Umbilical cord (tissue), 2 donors: ENCODE measurements at places on chromosomes 7 and 10. TPM values are rescaled to one million over a fixed set of nuclear protein-coding genes. Genes with fewer than 3 reads are reported as not detected.

PTEN gene
- 114 TPM for total RNA-seq

SDK1 gene
- total RNA-seq, result 7.9 TPM

- no peak for DNase-seq
Measured at GRCh38 chr7:1567049-1567771, 2.6 kb downstream of the PSMG3 start.

GRCh38 chr10:62456611-62457101 lies 82.5 kb downstream of the ZNF365 start:
- DNase-seq, result no peak

- no peak for DNase-seq
Measured at GRCh38 chr7:129458171-129458570, 23.9 kb downstream of the STRIP2 start.

SNX13 gene
- 78.0 TPM for total RNA-seq

PKD2L1 gene
- total RNA-seq, result not detected

DNA sequence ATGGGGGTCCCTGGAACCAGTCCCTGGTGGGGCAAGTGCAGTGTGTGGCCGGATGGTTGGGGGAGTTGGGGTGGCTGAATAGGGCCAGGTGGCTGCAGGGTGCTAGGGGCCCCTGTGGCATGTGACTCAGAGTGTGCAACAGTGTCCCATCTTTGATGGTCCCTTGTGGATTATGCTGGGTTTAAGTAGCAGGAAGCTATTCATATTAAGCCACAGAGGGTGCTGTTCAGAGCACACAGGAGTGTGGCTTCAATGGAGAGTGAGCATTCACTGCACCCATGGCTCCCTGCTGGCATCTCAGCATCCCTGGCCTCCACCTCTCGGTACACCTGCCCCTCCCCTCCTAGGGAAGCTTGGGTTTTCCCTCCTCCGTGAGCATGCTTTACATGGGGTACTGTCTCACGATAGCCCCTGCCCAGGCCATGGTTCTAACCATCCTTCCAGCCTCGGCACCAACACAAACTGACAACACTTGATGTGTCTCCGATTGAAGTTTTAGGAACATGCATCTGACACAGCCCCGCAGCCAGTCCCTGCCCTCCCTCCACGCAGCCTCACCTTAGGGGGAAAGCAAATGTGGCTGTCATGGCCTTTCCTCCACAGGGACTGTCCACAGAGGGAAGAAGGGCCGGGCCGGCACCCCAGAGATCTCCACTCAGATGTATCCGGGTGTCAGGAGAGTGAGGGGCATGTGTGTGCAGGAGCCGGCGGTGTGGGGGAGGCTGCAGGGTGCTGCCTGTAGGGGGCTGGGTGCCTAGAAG lies 30.4 kb upstream of the PPIF start:
- DNase-seq, result no peak

GRCh38 chr7:100839361-100839760 lies 12.0 kb upstream of the EPHB4 start:
- no peak for DNase-seq
